Left cardiac atrium (tissue), 4 donors: ENCODE measurements at places on chromosomes 12 and 14.

- DNase-seq = no peak
Observed at GRCh38 chr14:41805633-41806032, 199.0 kb downstream of the LRFN5 start.

- peak; percentile 47 for DNase-seq
Observed at GRCh38 chr12:107912421-107913004, 138.0 kb downstream of the ASCL4 start.

DNA sequence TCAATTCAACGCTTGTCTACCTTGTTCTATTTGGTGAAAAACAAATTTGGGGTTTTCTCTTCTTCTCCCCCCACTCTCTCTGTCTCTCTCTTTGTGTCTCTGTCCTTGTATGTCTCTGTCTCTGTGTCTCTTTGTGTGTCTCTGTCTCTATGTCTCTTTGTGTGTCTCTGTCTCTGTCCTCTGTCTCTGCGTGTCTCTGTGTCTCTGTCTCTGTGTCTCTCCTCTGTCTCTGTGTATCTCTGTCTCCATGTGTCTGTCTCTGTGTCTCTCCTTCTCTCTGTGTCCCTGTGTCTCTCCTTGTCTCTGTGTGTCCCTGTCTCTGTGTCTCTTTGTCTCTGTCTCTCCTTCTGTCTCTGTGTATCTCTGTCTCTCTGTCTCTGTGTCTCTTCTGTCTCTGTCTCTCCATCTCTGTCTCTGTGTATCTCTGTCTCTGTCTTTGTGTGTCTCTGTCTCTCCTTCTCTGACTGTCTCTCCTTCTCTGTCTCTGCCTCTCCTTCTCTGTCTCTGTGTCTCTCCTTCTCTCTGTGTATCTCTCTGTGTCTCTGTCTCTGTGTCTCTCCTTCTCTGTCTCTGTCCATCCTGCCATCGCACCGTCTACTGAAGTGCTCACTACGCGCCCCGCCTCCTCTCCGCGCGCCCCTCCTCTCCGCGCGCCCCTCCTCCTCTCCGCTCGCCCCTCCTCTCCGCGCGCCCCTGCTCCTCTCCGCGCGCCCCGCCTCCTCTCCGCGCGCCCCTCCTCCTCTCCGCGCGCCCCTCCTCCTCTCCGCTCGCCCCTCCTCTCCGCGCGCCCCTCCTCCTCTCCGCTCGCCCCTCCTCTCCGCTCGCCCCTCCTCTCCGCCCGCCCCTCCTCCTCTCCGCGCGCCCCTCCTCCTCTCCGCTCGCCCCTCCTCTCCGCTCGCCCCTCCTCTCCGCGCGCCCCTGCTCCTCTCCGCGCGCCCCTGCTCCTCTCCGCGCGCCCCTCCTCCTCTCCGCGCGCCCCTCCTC lies 12.8 kb downstream of the LRCOL1 start:
- DNase-seq = no peak

GRCh38 chr12:62834406-62834805 lies 100.5 kb downstream of the PPM1H start:
- peak; percentile 38 for DNase-seq

- no peak for DNase-seq
Observed at GRCh38 chr14:33733310-33733709, 217.6 kb downstream of the EGLN3 start.

DNA sequence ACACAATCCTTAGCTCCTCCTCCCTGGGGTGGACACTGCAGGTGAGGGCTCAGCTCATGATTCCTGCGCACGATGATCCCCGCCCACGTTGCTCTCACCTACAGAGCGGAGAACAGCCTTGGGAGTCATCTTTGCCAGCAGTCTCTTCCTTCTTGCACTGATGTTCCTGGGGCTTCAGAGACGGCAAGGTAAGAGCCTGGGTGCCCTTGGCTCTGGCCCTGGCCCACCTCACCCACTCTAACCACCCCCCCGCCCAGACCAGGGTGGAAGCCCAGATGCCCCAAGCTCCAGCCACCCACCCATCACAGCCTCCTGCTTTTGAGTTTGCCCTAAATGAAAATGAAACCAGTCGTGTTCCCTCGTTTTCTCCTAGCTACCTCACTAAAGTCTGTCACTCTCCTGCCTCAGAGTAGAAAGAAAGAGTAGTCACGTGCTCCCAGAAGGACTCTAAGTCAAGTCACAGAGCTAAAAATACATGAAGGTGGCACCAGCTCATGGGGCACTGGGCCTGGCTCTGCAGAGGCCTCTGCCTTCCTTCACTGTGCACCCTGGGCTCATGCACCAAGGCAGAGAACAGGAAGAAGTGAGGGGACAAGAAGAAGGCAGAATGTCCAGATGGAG lies 9.0 kb downstream of the TAPBPL start:
- no peak for DNase-seq

GRCh38 chr14:89543425-89543790 lies 126.4 kb upstream of the FOXN3 start:
- no peak for DNase-seq

DNA sequence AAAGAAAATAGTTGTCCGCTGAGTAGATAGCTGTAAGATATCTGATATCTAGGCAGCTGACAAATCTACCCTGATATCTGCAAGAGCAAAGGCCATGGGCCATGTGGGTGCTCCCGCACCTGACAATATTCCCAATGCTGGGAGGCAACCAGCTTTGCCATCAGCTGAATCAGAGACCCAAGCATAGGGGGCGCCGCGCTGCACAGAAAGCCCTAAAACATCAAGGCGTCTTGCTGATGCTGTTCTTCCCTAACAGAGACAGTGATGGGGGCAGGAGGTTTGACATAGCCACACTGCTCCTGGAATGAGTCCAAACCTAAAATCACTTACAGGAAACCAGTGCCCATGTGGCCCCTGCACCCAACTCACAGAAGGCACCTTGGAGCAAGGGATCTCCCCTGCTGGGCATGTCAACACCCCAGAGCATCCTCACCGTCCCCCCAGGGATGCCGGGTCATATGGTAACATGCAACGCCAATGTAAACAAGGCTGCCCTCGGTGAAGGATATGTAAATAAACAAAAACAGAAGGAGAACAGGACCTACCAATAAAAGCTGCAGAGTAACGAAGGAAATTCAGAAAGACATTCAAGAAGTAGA lies 199.5 kb downstream of the TMEM132D start:
- DNase-seq = no peak

DNA sequence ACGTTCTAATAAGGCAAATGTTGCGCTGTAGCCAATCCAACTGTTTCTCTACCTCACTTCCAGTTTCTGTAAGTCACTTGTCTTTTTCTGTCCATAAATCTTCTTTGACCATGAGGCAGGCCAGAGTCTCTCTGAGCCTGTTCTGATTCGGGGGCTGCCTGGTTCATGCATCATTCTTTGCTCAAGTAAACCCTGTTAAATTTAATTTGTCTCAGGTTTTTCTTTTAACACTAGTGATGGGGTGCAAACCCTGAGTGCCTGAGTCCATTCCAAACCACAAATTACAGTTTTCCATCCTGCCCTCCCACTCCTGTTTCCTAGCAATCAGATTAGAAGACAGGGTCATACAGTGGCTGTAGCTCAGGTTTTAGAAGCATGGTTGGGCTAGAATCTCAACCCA lies 41.9 kb downstream of the VWF start:
- DNase-seq = no peak

- peak; percentile 95 for DNase-seq
Observed at GRCh38 chr12:108305520-108305919, 33.6 kb downstream of the CMKLR1 start.

GRCh38 chr12:97200181-97200580 lies 262.4 kb upstream of the RMST start:
- no peak for DNase-seq

GRCh38 chr12:52952076-52952801 lies 3.3 kb downstream of the KRT18 start:
- DNase-seq = no peak

- DNase-seq = no peak
Observed at GRCh38 chr12:45669093-45669492, 60.4 kb upstream of the ARID2 start.

- no peak for DNase-seq
Observed at GRCh38 chr14:50308363-50308915, 3.6 kb downstream of the L2HGDH start.

GRCh38 chr12:89991807-89992590 lies 283.4 kb upstream of the ATP2B1 start:
- no peak for DNase-seq

DNA sequence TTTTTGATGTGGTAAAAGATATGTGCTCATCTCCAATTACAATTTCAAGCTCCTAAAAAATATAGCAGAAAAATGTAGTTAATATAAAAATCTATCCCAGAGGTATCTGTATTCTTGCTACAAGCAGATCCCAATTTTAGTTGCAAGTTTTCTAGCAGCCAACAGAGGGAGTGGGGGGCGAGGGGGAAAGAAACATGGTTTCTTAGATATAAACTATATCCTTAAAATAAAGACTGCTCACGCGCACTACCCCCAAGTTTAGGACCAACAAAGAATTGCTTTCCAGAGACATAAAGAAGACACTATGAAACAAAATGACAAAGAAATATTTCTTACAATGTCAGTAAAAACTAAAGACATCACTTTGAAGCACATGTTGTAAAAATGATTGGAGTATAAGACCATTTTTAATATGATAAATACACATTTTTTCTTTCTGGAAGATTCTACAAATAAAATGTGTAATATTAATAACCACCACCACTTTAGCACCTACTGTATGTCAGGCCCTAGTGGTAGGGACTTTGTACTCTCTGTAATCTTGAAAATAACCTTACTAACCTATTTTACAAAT lies 5.4 kb downstream of the MAGOHB start:
- DNase-seq = no peak

GRCh38 chr14:95585953-95586620 lies 51.2 kb downstream of the GLRX5 start:
- no peak for DNase-seq

GRCh38 chr14:101953151-101953550 lies 11.2 kb upstream of the DYNC1H1 start:
- no peak for DNase-seq
